Inflammatory macrophage treated with lipopolysaccharide for 1 hour (primary cell): ENCODE measurements at places on chromosomes 2 and 18.

DNA sequence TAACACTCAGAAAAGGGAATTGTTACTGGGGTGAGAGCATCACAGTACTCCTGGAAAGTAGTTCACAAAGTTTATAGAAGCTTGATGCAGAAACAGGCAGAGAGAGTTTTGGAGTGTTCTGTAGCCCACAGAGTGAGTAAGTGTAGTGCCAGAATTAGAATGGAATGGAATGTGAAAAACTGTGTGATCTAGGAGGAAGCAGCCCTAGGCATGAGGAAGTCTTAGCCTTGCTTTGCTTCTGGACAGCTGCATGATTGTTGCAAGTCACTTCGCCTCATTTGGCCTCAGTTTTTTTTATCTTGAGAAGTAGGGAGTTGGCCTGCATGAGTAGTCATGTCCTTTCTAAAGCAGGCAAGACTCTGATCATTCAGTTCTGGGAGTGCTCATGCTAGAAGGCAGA, 10.9 kb downstream of the SERPINB12 start:
- peak; percentile 52 for DNase-seq

GRCh38 chr18:44682871-44683221, 2.2 kb downstream of the SETBP1 start:
- DNase-seq: no peak

GRCh38 chr2:149002891-149003740, 35.4 kb upstream of the LYPD6B start:
- DNase-seq: no peak

DNA sequence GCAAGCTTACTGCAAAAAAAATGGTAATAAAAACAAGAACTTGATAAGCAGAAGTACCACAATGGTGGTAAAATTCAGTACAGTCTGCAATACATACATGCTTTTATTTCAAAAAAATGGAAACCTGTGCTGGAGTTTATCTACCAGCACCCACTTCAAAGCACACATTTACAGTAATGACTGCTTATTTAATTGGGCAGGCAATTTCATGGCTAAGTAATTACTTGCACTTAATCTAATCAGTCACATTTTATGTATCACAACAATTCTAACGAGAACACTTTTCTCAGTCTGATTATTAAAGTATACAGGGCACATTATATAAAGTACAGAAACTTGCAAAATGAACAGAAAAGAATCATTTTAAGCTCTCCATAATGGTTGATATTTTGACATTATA, 5.2 kb downstream of the APCDD1 start:
- no peak for DNase-seq

GRCh38 chr18:77014538-77014937, 118.0 kb downstream of the MBP start:
- DNase-seq: no peak

GRCh38 chr2:198004921-198005829, 200.8 kb downstream of the PLCL1 start:
- no peak for DNase-seq

DNA sequence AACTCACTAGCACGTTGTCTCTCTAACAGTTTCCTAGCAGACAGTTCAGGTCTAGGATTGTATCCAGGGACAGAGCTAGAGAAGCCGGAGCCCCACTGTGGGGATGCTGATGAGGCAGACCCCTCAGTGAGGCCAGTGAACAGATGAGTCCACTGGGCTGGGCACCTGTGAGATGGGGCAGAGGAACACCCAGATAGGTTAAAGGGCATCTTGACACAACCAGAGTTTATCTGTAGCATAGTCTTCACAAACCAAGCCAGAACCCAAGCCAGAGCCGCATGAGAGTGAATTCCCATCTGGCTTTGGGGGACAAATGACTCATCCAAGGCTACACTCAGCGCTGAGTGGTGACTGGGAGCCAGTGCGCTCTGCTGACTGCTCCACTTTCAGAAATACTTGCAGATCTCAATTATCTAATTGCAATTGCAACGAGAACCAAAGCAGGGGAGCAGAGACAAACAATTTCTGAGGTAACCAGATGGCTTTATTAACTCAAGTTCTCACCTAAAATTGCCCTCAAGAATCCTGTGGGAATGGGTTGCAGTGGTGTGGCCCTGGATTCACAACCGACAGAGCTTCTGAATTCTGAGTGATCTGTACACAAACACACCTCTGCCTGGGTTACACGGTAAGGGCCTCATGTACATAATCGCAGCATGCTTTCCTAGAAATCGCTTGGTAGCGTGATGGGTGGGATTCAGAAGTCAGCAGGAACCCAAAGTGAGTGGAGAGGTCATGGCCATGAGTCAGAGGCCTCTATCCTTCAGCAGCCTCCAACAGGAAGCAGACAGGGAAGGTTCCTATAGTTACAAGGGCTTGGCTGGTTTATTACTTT, 48.7 kb upstream of the MSH2 start:
- DNase-seq: no peak

- no peak for DNase-seq
These were observed 308.0 kb upstream of the PIK3C3 start for GRCh38 chr18:41646915-41647620.

- DNase-seq: peak; percentile 22
These were observed 40.1 kb upstream of the GPD2 start for GRCh38 chr2:156396126-156396525.
